ENCODE measurements at places on chromosomes 11 and 22.

GRCh38 chr22:48376936-48377712, 1450.5 kb downstream of the BRD1 start:
- no peak for DNase-seq

DNA sequence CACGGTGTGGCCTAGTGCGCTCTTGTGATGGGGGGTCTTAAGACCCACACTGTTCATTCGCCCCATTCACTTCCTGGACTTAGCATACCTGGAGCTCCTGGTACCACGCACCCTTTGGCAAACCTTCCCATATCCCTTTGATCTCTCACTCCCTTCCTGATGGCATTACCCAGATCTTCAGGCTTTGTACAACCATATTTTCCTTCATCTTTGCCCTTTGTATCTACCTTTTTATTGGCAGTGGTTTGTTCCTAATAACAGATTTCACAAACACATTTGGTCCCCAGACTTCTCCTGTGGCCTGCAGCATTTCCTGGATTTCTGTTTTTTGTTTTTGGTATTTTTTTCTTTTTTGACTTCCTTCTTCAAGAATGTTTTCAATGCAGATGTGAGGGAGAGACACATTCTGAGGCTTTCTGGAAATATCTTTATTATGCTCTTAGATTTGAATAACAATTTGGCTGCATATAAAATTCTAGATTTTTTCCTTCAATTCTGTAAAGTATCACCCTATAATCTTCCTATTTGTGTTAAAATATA, 16.1 kb upstream of the IFITM3 start:
- no peak for DNase-seq

DNA sequence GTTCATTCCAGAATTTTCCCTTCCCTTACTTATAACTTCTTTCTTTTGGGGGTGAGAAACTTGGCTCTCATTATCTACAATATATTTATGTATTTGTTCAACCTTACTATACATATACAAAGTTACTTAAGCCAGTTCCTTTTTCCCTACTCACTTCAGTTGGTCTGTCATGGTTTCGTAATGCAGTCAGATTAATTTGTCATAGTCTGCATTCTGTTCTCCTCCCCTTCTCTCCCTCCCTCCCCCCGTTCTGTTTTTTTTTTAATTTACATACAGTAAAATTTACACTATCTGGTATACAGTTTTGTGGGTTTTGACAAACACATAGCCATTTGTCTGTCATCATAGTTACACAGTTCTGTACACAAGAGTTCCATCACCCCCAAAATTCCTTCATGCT, 71.8 kb upstream of the ADORA2A start:
- no peak for DNase-seq

DNA sequence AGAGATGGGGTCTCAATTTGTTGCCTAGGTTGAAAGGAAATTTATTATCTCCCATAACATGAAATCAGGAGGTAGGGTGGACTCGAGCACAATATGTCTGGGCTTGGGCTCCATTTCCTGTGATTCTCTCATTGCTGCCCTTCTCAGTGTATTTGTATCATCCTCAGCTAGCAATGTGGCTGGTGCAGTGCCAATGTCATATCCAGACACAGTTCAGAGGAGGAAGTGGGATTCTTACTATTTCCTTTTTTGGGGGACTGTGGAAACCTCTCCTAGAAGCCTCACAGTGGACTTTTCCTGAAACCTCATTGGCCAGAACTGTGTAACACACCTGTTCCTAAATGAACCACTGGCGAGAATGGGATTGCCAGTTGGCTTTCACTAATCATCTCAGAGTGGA, 21.0 kb upstream of the SWAP70 start:
- no peak for DNase-seq

GRCh38 chr11:129853518-129854231, 38.0 kb downstream of the TMEM45B start:
- DNase-seq: no peak

DNA sequence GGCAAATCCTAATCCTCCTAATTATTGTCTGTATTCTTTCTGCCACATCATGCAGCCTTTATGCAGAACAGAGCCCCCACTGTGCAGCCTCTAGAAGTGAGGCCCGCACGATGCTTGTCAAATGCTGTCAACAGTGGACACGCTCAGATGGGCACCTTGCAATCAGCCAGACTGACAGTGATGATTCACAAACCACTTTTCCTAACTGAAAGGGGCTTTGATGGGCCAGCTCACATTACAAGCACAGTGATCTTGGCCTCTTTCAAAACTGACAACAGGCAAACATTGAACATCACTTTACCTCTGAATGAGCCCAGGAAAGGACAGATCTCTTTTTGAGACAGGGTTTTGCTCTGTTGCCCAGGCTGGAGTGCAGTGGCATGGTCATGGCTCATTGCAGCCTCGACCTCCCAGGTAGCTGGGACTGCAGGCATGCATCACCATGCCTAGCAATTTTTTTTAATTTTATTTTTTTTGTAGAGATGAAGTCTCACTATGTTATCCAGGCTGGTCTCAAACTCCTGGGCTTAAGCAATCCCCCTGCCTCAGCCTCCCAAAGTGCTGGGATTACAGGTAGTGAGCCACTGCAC, 18.0 kb upstream of the E2F8 start:
- DNase-seq: no peak

GRCh38 chr11:15645201-15645600, 530.5 kb downstream of the INSC start:
- DNase-seq: no peak

DNA sequence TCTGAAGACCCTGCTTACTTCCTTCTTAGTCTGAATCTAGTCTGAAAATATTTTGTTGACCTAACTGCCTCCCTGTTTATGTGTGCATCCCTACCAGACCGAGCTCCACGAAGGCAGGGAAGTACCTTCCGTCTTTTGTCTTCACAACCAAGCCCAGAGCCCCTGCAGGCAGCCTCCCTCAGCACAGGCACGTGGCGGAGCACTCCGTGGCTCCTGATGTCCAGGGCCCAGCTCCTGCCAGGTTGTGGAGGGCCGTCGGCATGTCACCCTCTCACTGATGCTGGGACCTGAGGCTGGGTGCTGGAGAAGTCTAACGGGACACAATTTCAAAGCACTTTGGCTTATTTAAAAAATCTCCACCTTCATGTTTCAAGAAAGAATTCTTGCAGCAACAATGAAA, 59.4 kb upstream of the CLTCL1 start:
- no peak for DNase-seq

DNA sequence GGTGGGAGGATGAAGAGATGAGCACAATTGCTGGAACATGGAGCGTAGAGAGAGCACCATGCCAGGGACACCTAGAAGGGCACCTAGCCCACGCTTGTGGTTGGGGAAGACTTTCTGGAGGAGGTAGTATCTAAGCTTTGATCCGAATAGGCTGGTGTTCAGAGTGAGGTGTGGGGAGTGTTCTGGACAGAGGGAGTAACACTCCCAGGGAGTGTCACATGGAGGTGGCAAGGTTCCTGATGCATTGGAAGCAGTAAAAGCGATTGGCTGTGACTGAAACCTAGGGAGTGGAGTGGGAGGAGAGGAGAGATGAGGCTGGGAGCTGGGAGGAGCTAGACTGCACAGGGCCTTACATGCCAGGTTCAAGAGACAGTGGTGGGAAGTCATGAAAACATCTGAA, 188.0 kb upstream of the NCAM1 start:
- no peak for DNase-seq

- no peak for DNase-seq
Observed at GRCh38 chr11:100731471-100731870, 44.4 kb downstream of the ARHGAP42 start.

Measured in T1000 (cell line).